ENCODE measurements at places on chromosomes 6 and 20.

DNA sequence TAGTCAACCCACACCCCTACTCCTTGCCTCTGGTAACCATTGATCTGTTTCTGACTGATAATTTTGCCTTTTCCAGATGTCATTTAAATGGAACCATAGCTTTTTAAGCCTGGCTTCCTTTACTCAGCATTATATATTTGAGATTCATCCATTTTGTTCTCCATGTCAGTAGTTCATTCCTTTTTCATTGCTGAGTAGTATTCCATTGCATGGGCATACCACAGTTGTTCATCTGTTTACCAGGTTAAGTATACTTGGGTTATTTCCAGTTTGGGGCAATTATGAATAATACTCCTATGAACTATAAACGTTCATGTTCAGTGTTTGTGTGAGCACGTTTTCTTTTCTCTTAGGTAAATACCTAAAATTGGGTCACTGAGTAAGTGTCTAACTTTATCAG is 25.1 kb downstream of the FGD2 start:
- DNase-seq: no peak

GRCh38 chr6:133362813-133363212 is 121.7 kb downstream of the EYA4 start:
- DNase-seq: no peak

DNA sequence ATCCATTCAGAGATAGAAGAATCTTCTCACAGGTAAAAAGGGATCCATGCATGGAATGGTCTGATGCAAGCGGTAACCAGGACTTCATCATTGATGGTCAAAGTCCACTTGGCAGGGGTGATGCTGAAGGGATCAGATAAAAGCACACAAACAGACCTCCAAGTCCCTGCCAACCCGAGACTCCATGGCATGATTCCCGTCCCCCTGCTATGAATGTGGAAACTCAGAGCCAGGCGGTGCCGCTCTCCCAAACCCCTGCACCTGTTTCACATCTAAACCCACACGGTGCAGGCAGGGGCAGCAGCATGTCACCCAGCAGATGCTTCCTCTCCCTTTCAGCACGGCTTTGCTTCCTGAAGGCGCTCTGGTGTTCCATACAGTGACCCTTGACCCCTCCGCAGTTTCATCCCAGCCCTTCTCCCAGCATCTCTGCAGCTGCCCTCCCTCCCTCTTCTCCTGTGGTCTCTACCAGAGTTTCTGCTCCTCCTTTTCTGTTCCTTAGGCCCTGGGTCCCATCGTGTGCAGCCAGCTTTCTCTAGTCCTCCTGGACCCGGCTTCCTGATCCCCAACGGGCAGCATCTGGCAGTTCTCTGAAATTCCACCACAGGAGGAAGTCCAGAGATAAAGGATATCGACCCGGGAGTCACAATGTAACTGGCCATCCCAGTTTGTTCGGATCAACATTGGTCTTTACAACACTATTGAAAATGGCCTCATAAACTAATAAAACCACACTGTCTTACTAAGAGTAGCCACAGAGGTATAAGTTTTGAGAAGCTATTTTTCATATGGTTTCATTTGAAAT is 235.0 kb downstream of the TTLL2 start:
- no peak for DNase-seq

- no peak for DNase-seq
Observed at GRCh38 chr20:53794529-53795115, 201.0 kb upstream of the ZNF217 start.

- no peak for DNase-seq
Observed at GRCh38 chr6:167550941-167551627, 226.2 kb downstream of the TTLL2 start.

GRCh38 chr20:48467622-48468021 is 360.2 kb downstream of the PREX1 start:
- peak; percentile 34 for DNase-seq
